ENCODE measurements at places on chromosomes 16 and 17.

DNA sequence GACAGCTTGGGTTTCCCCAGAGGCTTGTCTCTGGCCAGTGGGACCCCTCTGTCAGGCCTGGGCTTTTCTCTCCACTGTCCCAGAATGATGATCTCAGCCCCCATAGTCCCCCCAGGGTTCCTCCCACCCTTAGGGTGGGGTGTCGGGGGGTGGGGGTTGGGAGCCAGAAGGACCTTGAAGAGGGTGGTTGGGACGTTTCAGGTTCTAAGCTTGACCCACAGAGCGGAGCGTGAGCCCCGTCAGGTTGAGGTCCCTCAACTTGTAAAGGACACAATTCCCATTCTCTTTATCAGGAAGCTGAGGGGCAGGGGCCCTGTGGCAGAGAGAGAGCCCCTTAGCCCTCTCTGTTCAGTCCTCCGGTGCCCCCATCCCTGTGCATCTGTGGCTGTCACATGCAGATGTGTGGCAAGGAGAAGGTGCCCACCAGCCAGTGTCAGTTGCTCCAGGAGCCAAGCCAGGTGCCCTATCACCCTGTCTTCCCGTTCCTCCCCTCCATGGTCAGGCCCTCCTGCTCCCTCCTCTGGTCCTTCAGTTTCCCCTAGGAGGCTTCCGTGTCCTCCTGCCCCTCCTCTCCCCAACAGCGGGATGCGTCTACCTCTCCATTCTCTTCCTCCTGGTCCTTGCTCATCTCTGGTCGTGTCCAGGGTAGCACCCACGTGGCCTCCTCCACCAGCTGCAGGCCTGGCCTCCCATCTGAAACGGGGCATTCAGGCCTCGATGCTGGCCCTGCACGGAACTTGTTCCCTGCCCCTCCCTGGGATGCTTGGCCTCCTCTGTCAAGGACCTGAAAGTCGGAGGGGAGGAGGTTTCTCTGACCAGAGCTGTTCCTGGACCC, 1.5 kb upstream of the NTN3 start:
- no peaks in the 10 kb centered on the region for H3K36me3 ChIP-seq
- H3K27me3 ChIP-seq: peaks cover 53% of the 10 kb centered on the region
- no peak overlapping the region for H3K4me3 ChIP-seq
- H3K27ac ChIP-seq: no peak overlapping the region
- DNase-seq: peak; percentile 32

DNA sequence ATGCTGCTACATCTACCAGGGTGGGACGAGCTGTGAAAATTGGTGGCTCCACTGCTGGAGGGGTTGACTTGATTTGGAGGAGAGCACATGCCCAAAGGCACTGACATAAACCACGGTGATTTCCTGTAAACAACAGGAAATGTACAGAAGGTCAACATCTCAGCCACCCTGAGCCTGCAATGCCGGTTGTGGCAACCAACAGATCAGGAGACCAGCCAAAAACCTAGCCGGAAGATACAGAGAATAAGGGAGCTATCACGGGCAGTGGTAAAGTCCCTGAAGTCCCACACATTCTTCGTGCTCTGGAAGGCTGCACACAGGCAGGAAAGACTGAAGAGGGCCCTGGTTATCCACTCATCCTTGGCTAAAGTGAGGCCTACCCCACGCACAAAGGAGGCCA, 56.2 kb downstream of the ADCY9 start:
- H3K4me1 ChIP-seq: peaks cover under 1% of the 10 kb centered on the region
- no peak overlapping the region for H3K27ac ChIP-seq
- no peak overlapping the region for H3K4me3 ChIP-seq
- no peak for DNase-seq
- H3K27me3 ChIP-seq: no peaks in the 10 kb centered on the region

DNA sequence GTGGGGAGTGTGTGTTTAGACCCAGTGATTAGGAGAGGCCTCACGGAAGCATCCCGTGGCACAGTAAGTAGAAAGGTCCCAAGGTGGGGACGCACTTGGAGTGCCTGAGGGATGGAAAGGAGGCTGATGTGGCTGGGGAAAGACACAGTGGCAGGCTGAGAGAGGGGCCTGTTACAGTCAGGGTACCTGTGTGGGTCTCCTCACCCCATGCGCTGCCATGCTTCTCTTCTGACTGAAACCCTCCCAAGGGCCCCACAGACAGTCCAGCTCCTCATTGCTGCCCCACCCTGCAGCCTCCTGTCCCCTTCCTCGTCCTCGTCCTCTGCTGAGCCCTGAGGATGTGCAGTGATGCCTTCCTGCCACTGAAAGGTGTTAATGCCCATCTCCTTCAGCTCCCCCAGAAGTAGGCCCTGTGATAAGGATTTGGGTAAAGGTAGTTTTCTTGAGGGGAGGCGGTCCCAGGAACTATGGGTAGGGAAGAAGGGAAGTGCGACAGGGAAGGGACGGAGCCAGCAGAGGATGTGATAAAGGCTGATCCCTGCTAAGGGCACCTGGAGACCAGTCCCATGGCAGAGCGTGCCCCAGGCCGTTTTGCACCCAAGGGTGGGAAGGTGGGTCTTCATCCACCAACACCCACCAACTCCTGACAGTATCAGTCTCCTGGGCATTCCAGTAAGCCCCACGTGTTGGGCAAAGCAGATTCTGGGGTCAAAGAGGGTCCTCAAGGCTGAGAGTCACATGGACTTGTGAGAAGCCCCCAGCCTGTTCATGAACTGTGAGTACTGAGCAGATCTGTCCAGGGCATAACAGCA, 237.2 kb downstream of the GSG1L start:
- H3K4me3 ChIP-seq: no peak overlapping the region
- no peaks in the 10 kb centered on the region for H3K27me3 ChIP-seq
- H3K36me3 ChIP-seq: no peaks in the 10 kb centered on the region
- DNase-seq: no peak
- no peaks in the 10 kb centered on the region for H3K4me1 ChIP-seq
- no peak overlapping the region for H3K27ac ChIP-seq

DNA sequence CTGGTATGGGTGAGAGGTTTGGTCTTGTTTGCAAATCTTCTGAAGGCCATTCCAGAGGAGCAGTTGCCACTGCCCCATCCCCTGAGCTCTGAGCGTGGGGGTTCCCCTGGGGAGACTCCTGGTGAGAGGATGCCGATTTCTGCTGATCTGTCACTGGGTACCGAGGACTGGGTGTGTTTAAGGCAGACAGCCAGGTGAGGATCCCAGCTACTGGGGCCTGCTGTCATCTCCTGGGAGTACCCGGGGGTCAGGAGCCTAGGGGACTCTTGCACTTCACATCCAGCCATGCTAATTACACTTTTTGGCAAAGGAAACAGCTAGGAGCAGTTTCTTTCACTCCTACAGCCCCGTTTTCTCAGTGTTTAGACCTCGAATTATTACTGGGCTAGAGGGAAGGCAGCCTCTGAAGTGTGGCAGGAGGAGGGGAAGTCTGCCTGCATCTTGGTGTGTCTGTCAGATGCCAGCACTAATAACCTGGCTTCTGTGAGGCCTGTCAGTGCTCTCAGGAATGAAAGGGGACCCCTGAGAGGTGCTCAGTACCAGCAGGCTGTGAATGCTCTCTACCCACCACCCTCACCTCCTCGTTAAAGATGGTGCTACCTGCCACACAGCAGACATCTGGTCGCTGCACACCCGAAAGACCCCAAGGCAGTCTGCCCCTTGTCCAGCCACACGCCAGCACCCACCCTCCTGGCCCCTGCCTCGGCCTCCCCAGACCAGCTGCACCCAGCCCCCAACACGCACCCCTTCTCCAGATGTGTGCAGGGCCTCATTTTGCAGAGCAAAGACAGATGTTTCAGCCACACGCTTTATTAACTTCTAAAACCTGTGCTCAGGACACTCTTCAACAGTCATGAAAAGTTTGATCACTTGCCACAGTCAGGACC, 43.2 kb downstream of the SNX20 start:
- H3K4me3 ChIP-seq: no peak overlapping the region
- H3K36me3 ChIP-seq: no peaks in the 10 kb centered on the region
- no peaks in the 10 kb centered on the region for H3K4me1 ChIP-seq

- H3K27ac ChIP-seq: no peak overlapping the region
- H3K36me3 ChIP-seq: no peaks in the 10 kb centered on the region
Observed at GRCh38 chr16:76195056-76195455, 82.1 kb upstream of the CNTNAP4 start.

DNA sequence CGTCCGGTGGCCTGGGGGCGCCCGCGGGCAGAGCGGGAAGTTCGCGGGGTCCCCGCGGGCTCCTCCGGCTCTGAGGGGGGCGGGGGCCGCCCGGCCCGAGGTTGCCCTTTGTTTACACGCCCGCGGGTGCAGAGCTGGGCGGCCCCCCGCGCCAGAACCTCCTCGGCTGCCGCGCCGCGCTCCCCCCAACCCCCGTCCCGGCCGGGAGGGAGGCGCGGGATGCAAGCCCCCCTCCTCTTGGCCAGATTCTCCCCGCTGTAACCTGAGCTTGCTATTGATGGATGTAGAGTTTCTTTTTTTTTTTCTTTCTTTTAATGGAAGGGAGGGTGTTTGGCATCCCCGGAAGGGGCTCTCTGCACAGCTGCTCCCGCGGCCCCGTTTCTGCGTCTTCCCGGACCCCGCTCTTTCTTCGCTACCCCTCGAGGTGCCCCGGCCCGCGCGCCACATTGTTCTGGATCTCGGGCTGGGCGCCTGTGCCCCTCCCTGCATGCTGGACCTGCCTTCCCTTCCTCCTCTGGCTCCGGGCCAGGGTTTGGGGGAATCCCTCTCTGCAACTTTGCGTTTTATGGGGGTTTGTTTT, 646 bp downstream of the CBX2 start:
- no peaks in the 10 kb centered on the region for H3K36me3 ChIP-seq
- peak overlapping the region; percentile 60 for H3K4me3 ChIP-seq
- H3K27ac ChIP-seq: no peak overlapping the region
- peaks cover 40% of the 10 kb centered on the region for H3K4me1 ChIP-seq
- peaks cover 42% of the 10 kb centered on the region for H3K27me3 ChIP-seq
- DNase-seq: peak; percentile 49

DNA sequence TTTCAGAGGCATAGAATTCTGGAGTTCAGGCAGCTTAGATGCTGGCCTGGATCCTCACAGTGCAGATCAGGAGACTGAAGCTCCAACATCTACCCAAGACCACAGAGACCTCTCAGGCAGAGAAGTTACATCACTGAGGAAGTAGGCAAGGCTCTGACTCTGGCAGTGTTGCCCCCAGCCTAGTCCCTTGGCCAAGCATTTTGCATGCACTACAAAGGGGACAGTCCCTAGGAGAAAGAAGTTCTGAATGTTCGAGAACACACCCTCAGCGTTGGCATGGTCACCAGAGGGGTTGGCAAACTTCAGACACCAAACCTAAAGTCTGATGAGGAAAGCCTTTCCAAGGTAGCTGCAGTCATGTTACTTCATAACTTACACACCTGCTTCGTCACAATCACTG, 2.5 kb downstream of the RANBP10 start:
- no peaks in the 10 kb centered on the region for H3K27me3 ChIP-seq
- peak overlapping the region; percentile 78 for H3K27ac ChIP-seq
- peaks cover 66% of the 10 kb centered on the region for H3K4me1 ChIP-seq
- DNase-seq: peak; percentile 81
- H3K36me3 ChIP-seq: peaks cover 16% of the 10 kb centered on the region

DNA sequence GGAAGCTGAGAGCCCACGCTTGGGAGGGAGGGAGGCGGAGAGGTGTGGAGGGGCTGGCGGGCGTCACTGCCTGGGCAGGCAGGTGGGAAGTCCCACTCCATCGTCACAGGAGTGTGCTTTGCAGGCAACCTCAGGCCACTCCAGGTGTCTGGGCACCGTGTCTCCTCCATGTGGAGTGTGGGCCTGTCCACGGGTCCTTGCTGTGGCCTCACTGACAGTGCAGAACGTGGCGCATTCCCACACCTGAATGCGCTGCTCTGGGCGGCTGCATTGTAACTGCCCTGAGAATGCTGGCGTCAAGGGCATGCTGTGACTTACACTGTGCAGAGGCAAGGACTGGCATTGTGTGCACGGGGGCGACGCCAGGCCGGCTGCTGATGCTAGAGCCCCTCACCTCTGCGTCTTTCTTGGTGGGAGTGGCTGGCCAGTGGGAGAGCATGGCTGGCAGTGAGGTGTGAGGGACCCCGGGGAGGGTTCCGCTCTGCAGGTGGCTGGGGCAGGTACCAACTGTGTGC, 66.4 kb downstream of the BANP start:
- H3K36me3 ChIP-seq: peaks cover 46% of the 10 kb centered on the region
- no peak overlapping the region for H3K27ac ChIP-seq
- DNase-seq: no peak

DNA sequence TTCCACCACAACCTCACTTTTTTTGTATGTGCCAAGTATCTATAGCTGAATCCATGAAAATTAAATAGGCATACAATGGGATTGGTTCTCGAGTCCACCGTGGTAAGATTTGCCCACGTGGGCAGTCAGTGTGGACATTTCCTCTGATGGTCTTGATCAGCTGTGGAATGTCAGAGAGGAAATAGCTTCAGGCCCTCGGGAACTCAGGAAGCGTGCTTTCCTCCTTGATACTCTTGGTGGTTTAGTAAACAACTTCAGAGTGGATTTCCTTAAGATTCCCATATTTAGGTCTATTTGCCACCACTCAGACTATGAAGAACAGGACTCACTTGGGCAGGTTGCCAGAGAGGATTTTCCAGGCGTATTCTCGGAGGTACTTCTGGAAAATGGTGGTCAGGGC, 152.5 kb downstream of the VPS53 start:
- H3K27ac ChIP-seq: no peak overlapping the region
- H3K4me3 ChIP-seq: no peak overlapping the region
- no peaks in the 10 kb centered on the region for H3K27me3 ChIP-seq
- H3K36me3 ChIP-seq: peaks cover 4% of the 10 kb centered on the region
- H3K4me1 ChIP-seq: no peaks in the 10 kb centered on the region

DNA sequence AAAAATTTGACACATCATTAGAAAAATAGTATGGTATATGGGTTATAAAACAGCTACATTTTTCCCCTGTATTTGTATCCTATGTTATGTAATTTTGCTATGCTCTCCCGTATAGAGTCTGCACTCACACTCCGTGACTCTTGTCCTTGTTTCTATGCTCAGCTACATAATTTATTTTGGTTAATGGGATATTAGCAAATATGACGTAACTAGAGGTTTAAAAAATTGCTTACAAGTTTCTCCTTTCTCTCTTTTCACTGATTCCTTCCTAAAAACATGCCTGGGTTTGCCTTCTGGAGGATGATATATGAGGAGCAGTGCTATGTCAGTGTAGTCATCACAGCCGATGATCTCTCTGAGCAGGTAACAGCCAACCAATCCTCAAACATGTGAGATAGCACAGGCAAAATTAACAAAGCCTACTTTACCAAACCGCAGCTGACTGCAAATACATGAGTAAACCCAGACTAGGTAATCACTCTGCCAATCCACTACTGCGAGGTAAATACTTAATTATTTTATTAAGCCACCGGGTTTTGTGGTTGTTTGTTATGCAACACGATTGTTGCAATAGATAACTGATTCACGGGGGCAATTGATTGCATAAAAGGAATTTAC, 126.9 kb downstream of the KIF2B start:
- H3K4me3 ChIP-seq: no peak overlapping the region
- H3K27me3 ChIP-seq: no peaks in the 10 kb centered on the region
- H3K4me1 ChIP-seq: no peaks in the 10 kb centered on the region
- H3K27ac ChIP-seq: no peak overlapping the region
- H3K36me3 ChIP-seq: no peaks in the 10 kb centered on the region
